ENCODE measurements at places on chromosomes 6 and 20. TPM values are rescaled to one million over a fixed set of nuclear protein-coding genes. Genes with fewer than 3 reads are reported as not detected.

Gene AGER
- total RNA-seq, result 4.4 TPM

Gene DEFB132
- not detected for total RNA-seq

Gene MUC22
- total RNA-seq, result not detected

Gene SEL1L2
- not detected for total RNA-seq

Gene KCNK15
- 0.25 TPM for total RNA-seq

Gene HTR1E
- total RNA-seq, result not detected

Gene LRRC1
- 69.2 TPM for total RNA-seq

Gene ATP6V1G2
- 0.92 TPM for total RNA-seq

Data from left colon (tissue), 2 donors.